Fibroblast of skin of right biceps (primary cell): ENCODE measurements at places on chromosomes 6 and 20.

GRCh38 chr6:33761581-33761921, 14.8 kb upstream of the IP6K3 start:
- no peak for DNase-seq

DNA sequence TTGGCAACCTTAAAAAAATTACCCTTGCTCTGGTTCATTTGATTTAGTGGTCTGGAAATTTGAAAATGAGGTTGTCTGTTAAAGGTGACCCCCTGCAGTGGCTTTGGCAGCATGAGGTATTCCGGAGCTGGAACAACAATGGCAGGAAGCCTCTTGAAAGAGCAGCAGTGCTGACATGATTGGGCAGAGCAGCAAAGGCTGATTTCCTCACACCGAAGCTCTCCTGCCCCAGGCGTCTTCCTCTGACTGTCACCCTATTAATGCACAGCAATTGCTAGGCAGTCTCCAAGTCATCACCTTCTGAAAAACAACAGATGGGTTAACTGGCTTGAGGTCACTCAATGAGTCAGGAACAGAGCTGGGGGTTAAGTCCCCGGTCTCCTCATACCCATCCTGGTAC, 241.8 kb upstream of the MMS22L start:
- DNase-seq = peak; percentile 6

DNA sequence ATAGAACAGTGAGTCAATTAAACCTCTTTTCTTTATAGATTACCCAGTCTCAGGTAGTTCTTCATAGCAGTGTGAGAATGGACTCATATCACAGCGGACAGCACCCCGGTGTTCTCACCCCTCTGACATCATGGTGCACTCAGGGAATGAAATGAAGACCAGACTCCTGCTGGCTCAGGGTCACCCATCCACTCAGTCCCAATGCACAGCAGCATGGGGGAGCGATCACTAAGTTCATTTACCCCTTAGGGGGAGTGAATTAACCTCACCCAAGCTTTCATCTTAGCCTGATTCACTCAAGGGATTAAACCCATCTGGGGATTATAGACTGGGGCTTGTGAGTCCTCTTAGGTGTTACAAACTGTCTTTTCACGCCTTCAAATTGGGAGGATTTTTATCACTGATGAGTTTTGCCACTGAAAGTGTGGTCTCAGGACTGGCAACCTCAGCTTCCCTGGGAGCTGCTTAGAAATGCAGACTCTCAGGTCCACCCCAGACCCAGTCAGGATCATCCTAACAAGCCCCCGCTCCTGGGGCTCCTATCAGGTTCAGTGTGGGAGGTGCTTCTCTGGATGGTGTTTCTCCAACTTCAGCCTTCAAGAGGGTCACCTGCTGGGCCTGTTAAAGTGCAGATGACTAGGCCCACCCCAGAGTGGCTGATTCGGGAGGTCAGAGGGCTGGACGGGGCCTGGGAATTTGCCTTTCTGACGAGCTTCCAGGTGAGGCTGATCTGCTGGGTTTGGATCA, 44.3 kb upstream of the FRMD1 start:
- no peak for DNase-seq

GRCh38 chr20:33584976-33585375, 77.2 kb upstream of the C20orf144 start:
- peak; percentile 23 for DNase-seq

GRCh38 chr6:31567531-31568370, 4.3 kb upstream of the LTA start:
- no peak for DNase-seq

DNA sequence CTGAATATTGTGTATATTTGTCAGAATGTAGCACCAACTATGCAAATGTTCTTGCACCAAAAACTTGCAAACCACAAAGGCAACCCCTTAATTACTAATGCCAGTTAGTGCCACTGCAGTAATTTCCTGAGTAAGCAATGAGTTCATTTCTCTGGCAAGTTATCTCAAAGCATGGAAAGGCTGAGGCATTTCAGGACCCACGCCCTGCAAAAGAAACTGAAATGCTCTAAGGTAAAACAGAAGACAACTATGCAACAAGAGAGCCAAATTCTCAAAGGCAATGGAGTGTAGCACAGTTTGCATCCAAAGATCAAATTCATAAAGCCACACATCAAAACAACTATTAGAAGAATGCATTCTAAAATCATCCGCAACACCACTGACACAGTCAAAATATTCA, 994.4 kb downstream of the EYS start:
- no peak for DNase-seq

DNA sequence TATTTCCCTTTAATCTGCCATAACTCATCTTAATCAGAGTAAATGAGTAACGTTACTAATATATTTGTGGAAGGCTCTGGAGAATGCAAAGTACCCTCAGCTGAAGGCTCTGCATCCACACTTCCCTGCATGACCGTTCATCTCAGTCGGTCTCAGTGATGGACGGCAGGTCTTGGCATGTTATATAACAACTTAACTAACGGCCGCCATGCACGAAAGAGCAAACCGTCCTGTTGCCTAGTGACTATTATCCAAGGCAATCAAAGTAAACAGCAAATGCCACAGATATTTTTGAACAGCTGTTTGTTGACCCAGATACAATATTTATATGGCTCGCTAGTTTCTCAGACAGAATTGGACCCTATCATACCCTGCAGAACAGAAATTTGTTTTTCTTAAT, 194.9 kb upstream of the SMLR1 start:
- DNase-seq = no peak

- peak; percentile 83 for DNase-seq
Measured at GRCh38 chr6:45421709-45422502, 44.2 kb upstream of the SUPT3H start.

- DNase-seq = no peak
Measured at GRCh38 chr6:23736577-23736976, 389.4 kb upstream of the NRSN1 start.

GRCh38 chr20:39825950-39826349, 863.1 kb downstream of the MAFB start:
- peak; percentile 48 for DNase-seq

DNA sequence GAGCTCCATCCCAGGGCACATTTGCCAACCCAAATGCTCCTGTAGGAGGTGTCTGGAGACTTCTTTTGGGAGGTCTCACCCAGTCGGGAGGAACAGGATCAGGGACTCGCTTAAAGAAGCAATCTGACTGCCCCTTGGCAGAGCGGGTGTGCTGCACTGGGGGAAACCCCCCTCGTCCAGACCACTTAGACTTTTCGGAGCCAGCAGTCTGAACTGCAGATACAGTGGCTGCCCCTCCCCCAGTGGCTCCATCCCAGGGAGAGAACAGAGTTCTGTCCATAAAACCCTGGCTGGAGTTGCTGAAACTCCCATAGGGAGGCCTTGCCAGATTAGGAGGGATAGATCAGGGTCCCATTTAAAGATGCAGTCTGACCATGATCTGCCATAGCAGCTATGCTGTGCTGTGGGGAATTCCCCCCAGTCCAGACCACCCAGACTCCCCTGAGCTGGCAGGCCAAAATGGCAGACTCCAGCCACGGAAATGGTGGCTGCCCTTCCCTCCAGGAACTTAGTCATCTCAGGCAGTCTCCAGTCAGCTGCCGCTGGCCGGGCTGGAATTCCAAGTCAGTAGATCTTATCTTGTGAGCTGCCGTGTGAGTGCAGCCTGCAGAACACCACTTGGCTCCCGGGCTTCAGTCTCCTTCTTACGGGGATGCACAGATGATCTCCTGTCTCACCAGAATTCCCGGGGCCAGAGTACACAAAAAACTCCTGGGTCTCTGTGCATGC, 278.1 kb upstream of the SASH1 start:
- peak; percentile 90 for DNase-seq
